Stimulated activated CD8-positive, alpha-beta memory T cell treated with anti-CD3 and anti-CD28 coated beads, Interleukin-7, amount 100 ng/mL, for 1 hour (primary cell): ENCODE measurements at places on chromosomes 4 and X.

- DNase-seq, result no peak
Observed at GRCh38 chrX:139388254-139388653, 142.3 kb upstream of the F9 start.

DNA sequence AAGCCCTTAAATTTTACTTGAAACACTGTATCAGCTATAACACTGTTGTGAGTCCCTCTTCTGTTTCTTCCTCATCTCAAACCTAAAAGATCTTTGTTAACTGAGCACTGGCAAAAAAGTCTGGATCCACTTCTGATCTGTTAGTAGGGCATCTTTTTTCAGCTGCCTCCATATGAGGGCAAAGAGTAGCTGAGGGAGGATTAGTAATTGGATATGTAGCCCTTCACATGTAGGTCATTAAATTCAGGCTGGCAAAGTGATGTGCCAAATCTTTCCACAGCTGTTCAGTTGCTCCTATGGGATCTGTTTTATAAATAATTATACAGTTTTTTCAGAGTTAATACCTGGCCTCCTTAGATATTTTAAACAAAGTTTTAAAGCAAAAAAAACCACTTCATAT is 1.1 kb upstream of the TRMT10A start:
- no peak for DNase-seq

DNA sequence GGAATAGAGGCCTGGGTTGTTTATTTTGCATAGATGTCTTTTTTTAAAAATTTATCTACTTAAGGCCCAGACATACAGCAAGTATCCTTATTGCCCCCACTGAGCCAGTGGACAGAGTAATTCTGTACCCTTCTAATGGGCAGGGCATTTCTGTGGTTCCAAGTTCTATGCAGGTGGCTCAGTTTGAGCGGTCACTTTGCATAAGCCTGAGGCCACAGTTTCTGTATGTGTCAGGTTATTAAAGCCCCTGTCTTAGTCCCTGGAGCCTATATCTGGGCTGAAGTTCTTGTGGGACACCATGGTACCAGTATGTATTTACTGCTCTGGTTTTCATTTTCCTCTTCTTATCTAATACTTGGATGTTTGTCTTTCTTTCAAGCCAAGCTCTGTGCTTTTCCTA is 168.8 kb downstream of the MID1IP1 start:
- DNase-seq, result no peak

GRCh38 chr4:24937176-24937916 is 24.5 kb upstream of the CCDC149 start:
- DNase-seq, result no peak

GRCh38 chr4:26557164-26557563 is 26.7 kb upstream of the TBC1D19 start:
- DNase-seq, result no peak

GRCh38 chr4:117916728-117917127 is 117.6 kb upstream of the NDST3 start:
- DNase-seq, result no peak

DNA sequence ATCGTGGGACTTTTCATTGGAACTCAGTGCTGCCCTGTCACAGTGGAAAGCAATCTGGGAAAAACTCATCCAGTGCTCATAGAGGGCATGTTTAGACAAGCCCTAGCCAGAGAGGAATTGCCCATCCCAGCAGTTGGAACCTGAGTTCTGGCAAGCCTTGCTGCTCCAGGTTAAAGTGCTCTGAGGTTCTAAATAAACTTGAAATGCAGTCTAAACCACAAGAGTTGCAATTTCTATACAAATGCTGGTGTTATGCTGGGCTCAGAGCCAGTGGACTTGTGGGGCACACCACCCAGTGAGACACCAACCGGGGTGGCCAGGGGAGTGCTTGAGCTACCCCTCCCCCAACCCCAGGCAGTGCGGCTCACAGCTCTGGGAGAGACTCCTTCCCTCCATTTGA is 142.8 kb upstream of the PPP1R2C start:
- DNase-seq, result no peak

GRCh38 chr4:54742636-54743399 is 85.1 kb downstream of the KIT start:
- DNase-seq, result no peak

- DNase-seq, result no peak
Observed at GRCh38 chr4:84683064-84683850, 100.3 kb downstream of the CDS1 start.

GRCh38 chr4:88775529-88775928 is 77.9 kb upstream of the NAP1L5 start:
- no peak for DNase-seq

DNA sequence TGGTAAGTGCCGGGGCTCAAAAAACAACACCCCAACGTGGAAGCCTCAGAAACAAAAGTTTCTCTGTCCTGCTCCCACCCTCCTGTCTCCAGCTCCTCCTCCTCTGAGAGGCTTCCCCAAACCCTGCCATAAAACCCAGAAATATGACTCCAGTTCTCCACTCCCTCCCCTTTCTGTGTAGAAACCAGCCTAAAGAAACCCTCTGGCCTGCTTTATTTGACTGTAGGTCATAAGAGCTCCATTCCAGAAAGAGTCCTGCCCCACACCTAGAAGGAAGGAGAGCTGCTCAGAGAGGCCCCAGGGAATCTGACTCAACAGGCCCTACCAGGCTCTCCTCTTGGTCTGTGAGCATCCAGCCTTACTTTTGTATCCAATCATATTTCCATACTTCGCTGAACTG is 872 bp upstream of the S100P start:
- DNase-seq, result no peak

DNA sequence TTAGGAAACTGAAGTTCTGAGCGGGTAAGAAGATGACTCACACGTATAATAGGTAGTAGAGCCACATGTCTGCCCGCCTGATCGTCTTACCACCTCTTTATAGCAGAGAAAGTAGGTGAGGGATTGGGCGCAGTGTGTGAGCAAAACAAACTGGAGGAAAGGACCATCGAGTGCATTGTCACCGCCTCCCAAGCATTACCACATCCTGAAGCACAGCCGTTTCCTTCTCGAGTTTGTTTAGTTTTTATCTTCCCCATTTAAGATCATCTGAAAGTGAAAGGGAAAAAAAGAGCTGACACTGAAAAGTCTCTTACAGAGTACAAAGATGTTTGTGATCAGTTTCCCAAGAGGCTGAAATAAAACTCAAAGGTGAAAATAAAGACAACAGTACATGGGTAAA is 14.8 kb downstream of the PDK3 start:
- DNase-seq, result peak; percentile 39

DNA sequence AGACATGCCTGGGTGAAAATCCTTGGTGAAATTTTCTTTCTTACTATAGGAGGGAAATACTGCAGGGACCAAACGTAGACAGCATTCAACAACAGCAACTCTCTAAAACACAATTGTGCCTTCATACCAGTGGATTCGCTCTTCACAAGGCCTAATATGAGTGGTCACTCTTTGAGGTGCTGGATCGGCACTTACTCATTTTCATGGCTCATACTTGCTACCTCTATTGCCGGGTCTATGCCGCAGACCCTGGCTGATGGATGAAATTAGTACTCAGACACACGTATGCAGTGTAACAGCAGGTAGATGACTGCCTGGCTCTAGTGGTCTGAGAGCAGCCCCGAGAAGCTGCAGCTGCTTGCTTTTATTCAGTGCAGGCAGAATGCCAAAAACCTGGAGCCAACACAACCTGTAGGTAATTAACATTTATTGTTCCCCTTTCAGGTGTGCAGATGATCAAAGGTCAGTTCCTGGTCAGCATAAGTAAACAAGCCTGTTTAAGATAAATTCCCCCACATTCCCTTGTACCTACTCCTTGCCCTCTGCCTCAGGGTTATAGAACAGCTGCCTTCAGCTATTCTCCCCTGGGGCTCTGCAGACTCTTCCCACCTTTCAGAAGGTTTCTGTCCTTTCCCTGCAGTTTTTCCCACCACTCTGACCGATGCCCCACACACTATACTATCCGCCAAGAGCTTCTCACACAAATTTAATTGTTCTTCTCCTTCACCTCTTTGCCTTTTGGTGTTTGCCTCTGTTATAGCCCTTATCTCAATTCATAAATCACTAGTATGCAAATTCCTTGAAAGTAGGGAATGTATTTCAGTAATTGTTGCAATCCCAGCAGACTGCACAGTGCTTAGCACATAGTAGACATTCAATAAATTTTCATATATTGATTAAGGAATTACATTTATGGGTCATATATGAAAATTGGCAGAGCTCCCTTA is 210.0 kb downstream of the SPANXN3 start:
- DNase-seq, result no peak

GRCh38 chrX:129930941-129931410 is 25.0 kb downstream of the UTP14A start:
- DNase-seq, result no peak

GRCh38 chr4:140031061-140031460 is 122.9 kb downstream of the MAML3 start:
- no peak for DNase-seq

GRCh38 chr4:164087733-164088132 is 593.2 kb downstream of the TMA16 start:
- no peak for DNase-seq

DNA sequence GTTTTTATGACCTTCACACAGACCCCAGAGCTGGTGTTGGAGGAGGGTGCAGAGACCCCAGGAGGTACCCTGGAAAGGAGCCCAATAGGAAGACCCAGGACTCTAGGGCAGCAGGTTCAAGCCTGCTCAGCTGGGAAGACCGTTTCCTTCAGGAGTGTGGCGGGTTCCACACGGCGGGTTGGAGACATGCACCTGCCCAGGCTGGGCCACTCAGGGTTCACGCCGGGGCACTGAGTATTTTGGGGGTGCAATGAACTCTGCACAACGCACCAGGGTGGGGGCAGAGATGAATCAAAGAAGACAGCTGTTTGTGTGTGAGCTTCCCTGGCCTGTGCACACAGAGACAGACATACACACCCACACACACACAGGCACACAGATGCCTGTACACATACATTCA is 52.5 kb upstream of the PPP2R3B start:
- DNase-seq, result no peak

- DNase-seq, result no peak
Observed at GRCh38 chr4:159224408-159224807, 121.5 kb downstream of the RAPGEF2 start.
